ENCODE measurements at places on chromosomes 2 and 18.
A peak's percentile ranks its signal among the peaks of the same experiment; 100 is the strongest.

- DNase-seq: no peak
Observed at GRCh38 chr2:109497463-109497862, 116.3 kb downstream of the SEPTIN10 start.

- peak; percentile 43 for DNase-seq
Observed at GRCh38 chr2:175180701-175181103, 808 bp downstream of the ATP5MC3 start.

- DNase-seq: no peak
Observed at GRCh38 chr2:231326404-231326803, 69.1 kb upstream of the B3GNT7 start.

GRCh38 chr2:238457927-238458324 is 31.2 kb downstream of the ASB1 start:
- no peak for DNase-seq

DNA sequence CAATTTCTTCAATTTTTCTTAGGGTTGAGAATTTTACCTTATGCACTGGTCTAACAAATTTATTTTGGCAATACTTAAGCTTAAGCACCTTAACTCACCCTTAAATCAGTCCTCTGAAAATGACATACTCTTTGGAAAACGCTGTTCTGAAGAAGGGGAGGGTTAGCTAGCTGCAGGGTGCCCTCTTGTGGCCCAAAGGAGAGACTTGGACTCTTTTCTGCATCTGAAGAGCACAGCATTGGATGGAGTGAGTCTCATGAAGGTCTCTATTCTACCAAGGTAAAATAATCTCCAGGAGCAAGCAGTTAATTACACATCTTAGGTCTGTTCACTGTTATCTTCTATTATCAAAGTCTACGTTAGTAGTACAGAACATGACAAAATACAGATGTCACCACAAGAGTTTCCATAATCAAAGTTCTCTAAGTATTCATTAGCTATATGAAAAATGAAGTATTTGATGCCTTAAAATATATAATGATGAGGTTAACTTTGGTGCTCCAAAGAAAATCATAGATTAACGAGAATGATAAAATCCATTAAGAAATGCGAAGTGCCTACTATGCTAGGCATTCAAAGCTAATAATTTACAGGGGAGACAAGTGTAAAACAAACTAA is 24.4 kb downstream of the PUM2 start:
- DNase-seq: no peak

- DNase-seq: no peak
Observed at GRCh38 chr2:222196159-222196558, 102.6 kb downstream of the PAX3 start.

- DNase-seq: peak; percentile 80
Observed at GRCh38 chr2:218398437-218399390, 954 bp upstream of the CTDSP1 start.

DNA sequence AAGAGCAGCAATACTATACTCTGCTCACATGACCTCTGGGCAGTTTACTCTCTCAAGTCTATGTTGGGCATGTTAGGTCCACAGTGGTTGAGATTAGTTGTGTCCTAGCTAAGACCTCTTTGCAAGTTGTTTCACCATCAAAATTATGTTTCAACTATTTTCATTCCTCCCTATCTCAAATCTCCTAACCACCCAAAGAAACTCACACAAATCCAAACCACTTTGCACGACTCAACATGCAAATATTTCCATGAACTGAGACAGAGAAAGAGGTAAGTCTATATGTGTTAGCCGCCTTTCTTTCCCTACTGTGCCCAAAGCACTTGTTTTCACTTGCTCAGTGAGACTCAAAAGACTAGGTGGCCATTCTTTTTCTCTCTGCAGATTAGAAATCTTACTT is 546.8 kb downstream of the TNS1 start:
- DNase-seq: no peak

DNA sequence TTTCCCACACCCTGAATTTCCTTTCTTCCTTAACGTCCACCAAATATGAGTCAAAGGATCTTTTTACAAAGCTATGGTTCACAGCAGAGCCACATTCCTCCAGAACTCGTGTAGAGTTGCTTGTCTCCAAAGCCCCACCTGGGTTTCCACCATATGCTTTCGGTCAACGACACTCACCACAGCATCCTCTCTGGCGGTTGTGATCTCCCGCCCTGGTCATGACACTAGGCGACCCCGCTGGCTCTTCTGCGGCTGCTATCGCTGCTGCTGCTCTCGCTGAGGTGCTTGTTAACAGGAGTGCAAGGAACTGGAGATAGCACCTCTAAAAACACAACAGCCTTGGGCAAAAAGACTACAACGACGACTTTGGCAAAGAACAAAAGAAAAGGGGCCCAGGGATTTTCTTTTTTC is 340 bp downstream of the SLC40A1 start:
- DNase-seq: no peak

DNA sequence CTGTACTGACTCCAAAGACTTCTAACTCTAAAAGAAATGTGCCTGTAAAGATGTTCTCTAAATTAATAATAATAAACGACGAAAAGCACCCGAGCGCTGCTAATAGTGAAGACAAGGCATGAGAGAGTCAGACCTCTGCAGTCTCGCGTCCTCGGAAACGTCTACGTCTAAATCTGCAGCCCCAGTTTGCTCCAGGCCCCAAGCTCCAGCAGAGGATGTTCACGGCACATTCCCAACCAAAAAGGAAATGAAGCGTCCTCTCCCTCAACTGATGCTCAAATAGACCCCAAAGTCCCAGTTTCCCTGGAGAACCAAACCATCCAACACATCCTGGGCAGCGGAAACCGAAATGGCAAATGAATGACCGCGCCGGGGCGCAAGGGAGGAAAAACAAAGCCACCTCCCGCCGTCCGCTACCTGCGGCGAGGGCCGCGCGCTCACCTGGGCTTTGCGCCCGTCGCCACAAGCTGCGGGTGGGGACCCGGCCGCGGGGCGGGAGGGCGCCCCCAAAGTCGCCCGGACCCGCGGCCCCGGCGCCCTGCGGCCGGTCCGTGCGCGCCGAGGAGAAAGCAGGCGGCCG is 47.1 kb upstream of the CCDC150 start:
- peak; percentile 20 for DNase-seq

- DNase-seq: no peak
Observed at GRCh38 chr2:22800412-22800811, 584.6 kb upstream of the KLHL29 start.

DNA sequence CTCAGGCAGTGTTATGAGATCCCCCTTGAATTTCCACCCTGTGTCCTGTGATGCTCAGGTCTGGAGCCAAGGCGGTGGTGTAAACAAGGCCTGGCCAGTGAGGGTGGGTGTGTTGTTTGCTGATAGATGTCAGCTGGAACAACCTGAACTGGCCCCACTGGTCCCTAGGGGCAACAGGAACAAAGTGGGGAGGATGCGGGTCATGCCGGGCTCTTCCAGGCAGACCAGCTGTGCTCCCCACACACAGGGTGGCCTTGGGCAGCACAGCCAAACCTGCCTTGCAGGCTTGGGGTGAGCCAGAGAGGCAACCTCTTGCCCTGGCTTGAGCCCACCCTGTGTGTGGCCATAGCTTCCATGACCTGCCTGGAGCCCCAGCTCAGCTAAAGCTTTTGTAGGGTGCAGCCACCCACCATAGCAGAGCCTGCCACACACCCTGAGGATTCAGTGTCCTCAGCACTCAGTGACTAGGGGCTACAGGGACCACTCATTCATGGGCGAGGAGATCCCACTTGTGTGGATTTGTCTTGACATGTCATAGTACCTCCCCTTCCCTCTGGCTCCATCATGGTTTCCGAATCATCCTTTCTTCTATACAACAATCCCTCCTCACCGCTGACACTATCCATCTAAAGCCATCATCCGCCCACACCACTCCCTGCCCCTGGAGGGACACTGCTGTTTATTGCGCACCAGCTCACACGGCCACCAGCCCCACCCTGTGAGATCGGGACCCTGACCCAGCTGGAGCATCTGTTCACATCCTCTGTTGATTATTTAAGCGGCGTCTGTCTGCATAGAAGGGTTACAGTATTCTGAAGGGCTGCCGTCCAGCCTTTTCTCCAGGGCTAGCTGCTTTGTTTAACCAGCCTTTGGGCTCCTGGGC is 268.8 kb downstream of the CYP26B1 start:
- no peak for DNase-seq

GRCh38 chr2:19796035-19796695 is 105.6 kb downstream of the TTC32 start:
- DNase-seq: no peak

GRCh38 chr18:50306944-50307343 is 19.5 kb upstream of the CXXC1 start:
- DNase-seq: no peak

GRCh38 chr18:11607906-11608305 is 1.5 kb upstream of the SLC35G4 start:
- no peak for DNase-seq

GRCh38 chr2:222810044-222810443 is 50.8 kb upstream of the ACSL3 start:
- DNase-seq: no peak

- no peak for DNase-seq
Observed at GRCh38 chr2:119197126-119197405, 26.6 kb upstream of the STEAP3 start.

- no peak for DNase-seq
Observed at GRCh38 chr2:216056739-216057138, 24.9 kb downstream of the PECR start.

GRCh38 chr18:55302167-55302833 is 285.7 kb downstream of the TCF4 start:
- no peak for DNase-seq

- no peak for DNase-seq
Observed at GRCh38 chr2:218722419-218722818, 11.8 kb downstream of the TTLL4 start.

GRCh38 chr18:55543130-55543704 is 44.8 kb downstream of the TCF4 start:
- DNase-seq: no peak

DNA sequence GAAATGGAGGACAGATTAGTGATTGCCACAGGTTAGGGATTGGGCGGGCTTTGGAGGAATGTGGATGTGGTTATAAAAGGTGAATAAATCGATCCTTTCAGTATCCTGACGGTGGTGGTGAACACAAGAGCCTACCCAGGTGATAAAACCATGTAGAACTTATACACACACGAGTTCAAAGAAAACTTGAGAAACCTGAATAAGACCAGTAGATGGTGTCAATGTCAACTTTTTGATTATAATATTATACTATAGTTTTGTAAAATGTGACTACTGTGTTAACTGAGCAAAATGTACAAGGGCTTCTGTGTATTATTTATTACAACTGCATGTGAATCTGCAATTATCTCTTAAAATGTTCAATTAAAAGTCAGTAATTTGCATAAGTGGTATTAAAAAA is 136.3 kb downstream of the ERBB4 start:
- DNase-seq: no peak

- no peak for DNase-seq
Observed at GRCh38 chr2:88614497-88615157, 12.6 kb downstream of the EIF2AK3 start.

DNA sequence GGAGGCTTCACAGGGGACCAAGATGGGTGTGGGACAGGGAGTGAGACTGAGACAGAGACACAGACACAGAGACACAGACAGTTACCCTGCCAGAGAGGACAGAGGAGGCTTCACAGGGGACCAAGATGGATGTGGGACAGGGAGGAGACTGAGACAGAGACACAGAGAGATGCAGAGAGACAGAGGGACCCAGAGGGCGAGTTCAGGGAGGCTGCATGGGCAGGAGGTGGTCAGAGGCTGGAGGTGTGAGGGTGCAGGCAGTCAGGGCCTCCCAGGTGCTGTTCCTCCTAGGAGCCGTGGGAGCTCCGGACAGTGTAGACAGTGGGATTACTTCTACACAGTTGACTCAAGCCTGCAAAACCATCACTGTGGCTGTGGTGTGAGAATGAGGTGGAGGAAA is 206.2 kb upstream of the PXDN start:
- no peak for DNase-seq

DNA sequence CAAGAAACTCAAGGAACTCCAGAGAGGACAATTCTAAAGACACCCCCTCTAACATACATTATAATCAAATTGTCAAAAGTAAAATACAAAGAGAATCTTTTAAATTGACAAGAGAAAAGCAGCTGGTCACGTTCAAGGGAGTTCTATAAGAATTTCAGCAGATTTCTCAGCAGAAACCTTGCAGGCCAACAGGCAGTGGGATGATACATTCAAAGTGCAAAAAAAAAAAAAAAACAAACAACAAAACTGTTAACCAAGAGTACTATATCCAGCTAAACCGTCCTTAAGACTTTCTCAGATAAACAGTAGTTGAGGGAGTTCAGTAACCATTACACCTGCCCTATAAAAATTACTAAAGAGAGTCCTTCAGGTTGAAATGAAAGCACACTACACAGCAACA is 33.9 kb downstream of the CCDC138 start:
- no peak for DNase-seq

All from mesothelial cell of epicardium (in vitro differentiated cells).